ENCODE measurements at places on chromosomes 4 and X.

GRCh38 chr4:141220691-141221659 is at the start of gene ZNF330:
Gene ZNF330 (plus strand): TSS chr4:141220895. CDS start chr4:141222372, 1,477 bp downstream.
- DNase-seq = peak; percentile 87

DNA sequence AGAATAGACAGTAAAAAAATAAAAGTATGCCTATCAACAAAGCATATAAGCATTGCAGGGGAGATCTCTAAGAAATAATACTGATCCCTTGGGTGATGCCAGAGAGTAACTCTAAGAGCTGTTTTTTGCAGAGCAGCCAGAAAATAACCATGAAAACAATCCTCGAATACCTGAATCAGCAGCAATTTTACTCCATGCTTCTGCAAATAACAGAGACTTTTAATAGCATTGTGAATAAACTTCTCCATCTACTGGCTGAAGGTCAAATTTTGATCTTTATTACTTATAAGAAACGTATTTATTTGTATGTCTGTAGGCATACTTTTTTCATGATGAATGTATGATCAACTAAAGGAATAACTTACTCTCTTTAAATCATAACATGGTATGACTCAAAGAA is 334.5 kb downstream of the GALNTL6 start:
- DNase-seq = no peak

DNA sequence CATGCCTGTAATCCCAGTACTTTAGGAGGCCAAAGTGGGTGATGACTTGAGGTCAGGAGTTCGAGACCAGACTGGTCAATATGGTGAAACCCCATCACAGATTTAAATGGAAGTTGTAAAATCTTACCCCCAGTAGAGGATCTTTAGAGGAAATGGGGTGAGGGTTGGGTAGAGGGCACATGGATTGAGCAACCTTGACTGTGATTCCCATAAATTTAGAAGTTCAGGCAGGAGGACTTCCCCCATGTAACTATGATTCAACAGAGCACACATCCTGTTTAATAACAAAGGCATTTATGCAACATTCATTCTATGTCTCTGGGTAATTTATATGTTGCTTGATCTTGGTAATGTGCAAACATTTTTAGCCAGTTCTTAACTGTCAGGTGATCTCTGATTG is 143.1 kb downstream of the RBM47 start:
- DNase-seq = no peak

- DNase-seq = no peak
Measured at GRCh38 chrX:14359316-14359715, 170.0 kb upstream of the GLRA2 start.

DNA sequence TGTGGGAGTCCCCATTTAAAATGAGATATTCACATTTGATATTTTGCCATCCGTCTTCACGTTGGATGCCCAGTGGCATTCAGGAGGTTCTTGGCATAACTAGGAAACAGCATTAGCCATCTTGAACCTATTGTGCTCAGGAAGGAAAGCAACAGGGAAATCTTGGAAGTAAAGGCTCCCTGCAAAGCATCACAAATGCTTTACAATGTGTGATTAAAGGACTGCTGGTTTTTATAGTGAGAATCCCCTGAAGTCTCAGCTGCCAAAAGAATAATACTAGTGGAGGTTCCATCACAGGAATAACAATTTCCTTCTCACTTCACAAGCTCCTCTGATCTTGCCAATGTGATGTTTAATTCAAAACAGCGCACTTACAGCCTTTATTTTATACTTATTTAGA is 49.7 kb upstream of the NPNT start:
- no peak for DNase-seq
